ENCODE measurements at places on chromosomes 1 and 21.

- no peak for DNase-seq
These were observed 143.2 kb downstream of the KCTD3 start for GRCh38 chr1:215710036-215710898.

DNA sequence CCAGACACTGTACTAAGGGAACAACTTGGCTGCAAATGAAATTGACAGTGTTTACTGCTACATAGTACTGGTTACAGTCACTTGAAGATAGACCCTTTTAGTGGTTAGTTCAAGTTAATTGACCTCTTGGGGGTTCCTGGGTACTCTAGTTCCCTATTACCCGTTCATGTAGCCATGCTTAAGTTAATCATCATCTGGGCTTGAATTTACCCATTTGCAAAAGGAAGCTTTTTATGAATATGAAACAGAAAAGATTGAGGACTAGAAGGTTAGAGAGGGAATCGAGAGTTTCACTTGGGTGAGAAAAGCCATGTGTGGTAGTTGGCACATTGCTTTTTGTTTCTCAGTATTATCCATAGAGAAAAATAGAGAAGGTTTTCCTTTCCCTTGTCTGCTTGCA, 2.7 kb downstream of the MIA3 start:
- DNase-seq: no peak

GRCh38 chr1:243568793-243569192, 281.2 kb downstream of the AKT3 start:
- DNase-seq: no peak

- no peak for DNase-seq
These were observed 101.0 kb downstream of the NGF start for GRCh38 chr1:115237023-115237422.

- DNase-seq: no peak
These were observed 308.2 kb upstream of the NR5A2 start for GRCh38 chr1:199719156-199719842.

DNA sequence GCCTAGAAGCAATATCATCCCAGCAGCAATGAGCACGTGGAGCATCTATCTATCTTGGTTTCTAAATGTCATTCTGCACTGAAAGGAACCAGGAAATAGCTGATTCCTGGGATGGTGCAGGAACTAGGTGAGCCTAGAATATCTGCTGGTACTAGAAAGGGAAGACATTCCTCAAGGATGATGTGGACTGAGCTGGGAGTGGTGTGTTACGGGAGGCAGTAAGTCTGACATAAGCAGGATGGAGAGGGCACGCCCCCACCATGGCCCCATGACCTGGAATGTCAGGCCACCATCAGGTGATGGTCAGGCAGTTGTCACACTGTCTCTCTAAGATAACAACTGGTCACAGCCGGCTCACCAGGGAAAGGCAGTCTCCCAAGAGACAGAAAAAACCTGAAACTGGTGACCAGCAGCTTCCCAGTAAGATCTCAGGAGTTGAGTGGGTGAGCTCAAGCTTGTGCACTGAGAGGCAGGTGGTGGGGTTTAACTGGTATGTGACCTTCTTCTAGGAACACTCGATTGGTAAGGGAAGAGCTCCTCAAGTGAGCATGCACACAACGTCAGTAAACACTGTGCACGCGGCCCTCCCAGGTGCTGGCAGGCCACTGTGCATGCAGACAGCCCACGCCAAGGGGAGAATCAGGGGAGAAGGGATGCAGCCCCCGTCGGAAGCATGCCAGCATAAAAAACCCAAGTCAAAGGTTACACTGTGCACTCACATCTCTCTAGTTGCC, 148.7 kb downstream of the ADSS2 start:
- DNase-seq: no peak

GRCh38 chr1:45526135-45526644, 4.5 kb upstream of the PRDX1 start:
- DNase-seq: no peak

- no peak for DNase-seq
These were observed 55.2 kb downstream of the TENT5C start for GRCh38 chr1:117661027-117661426.

DNA sequence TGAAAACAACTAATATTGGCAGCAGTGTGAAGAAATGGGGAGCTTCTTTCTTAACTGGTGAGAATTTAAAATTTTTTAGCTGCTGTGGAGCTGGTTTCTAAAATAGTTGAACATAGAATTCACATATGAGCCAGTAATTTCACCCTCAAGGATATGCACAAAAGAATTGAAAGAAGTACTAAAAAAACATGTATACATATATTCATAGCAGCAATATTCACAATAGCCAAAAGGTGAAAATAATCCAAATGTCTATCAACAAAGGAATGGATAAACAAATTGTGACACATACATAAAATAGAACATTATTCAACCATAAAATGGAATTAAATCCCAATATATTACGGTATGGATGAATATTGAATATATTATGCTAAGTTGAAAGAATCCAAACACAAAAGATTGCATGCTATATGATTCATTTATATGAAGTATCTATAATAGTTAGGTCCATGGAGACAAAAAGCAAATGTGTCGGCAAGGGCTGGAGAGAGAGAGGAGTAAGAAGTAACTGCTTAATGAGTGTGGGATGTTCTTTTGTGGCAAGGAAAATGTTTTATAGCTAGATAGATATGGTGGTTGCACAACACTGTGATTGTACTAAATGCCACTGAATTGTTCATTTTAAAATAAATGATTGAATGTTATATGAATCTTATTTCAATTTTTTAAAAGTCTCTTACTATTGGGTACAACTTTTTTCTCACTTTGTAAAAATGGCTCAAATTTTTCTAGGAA, 14.8 kb upstream of the COL11A1 start:
- no peak for DNase-seq

GRCh38 chr1:40332695-40333094, 15.6 kb upstream of the COL9A2 start:
- DNase-seq: no peak

- DNase-seq: no peak
These were observed 38.3 kb upstream of the GBP5 start for GRCh38 chr1:89310976-89311375.

- no peak for DNase-seq
These were observed 117.6 kb downstream of the PTPRC start for GRCh38 chr1:198756470-198756869.

DNA sequence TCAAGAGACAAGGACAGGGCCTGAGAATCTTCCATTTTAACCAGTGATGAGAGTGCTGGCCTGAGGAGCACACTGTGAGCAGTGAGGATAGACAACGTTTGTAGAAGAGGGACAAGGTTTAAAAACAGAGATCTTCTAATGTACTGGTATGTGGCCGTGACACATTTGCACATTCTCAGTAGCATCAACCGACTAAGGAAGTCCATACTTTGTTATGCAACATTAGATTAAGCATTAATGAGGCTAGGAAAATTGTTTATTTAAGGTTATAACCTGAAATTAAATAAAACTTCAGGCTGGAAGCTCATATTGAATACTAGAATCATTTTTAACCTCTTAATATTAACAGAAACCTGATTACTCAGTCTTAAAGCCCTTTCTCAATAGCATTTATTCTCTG, 99.0 kb downstream of the SLC45A1 start:
- no peak for DNase-seq

GRCh38 chr1:175367896-175368295, 175.3 kb upstream of the KIAA0040 start:
- no peak for DNase-seq

DNA sequence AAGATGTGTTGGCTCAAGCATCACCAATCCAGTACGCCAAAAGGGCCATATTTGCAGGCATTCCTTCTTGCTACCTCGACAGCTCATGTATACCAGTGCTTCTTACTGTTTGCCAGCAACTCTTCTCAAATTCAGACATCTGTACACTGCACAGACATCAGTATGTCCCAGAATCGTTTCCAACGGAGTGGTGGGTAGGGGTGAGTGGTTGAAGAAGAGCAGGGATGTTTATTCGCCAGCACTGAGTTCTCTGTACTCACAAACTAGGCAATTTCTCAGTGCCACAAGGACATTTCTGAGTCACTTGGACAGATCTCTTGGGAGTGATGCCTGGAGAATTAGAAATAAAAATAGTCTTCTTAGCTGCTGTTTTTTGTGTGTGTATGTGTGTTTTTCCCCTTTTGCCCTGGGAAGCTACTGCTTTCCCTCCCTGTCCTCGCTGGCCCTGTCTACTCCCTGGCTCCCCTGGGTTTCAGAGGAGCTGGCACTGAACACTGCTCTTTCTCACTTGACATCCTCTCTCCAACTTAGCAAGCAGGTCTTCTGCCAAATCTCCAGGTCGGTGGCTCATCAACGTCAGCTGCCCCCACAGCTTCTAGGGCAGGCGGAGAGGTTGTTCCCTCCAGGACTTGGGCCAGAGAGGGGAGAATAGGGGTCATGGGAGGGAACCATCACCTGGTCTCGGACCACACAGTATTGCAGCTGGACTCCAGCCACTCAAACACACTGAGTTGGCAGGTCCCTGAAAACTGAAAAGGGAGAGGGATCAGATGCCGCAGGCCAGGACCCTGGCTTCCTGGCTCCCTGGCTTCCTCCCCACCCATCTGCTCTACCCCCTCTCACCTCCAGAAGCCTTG, 90.5 kb downstream of the NMNAT2 start:
- no peak for DNase-seq

DNA sequence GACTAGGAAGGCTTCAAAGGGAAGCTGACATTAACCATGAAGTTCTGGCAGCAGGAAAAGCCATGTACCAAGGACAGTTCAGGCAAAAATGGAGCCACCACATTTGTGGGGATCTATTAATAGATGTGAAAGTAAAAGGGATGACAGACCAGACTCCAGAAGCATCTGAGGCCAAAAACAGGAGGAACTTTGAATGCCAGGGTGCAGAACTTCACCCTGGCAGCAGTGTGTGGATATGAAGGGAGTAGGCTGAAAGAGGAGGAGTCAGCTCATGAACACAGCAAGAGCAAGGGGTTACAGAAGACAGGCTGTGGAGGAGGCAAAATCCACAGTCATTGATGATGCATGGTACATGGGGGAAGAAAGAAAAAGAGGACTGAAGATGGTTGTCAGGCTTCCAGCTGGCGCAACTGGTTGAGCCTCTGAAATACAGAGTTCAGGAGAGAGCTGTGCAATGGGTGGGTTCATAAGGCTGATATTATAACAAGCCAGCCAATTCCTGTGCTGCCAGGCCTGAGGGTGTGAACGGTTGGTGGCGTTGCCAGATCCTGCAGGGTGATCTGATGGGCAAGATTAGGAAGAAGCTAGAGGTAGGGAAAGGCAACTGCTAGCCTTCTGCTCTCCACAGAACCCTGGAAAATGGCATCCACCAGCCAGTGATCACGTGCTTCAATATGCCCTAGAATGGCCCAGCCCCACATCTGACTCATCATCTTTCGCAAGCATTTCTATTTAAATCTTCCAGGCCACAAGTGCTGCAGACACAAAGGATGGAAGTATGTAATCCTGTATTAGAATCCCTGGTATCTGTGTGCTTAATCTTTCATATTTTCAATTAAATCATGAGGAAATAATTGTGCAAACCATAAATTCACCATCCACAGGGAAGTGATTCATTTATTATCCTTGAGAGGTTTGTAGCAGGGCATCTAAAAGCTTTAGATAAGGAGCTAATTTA, 81.9 kb downstream of the SLC25A24 start:
- DNase-seq: no peak

DNA sequence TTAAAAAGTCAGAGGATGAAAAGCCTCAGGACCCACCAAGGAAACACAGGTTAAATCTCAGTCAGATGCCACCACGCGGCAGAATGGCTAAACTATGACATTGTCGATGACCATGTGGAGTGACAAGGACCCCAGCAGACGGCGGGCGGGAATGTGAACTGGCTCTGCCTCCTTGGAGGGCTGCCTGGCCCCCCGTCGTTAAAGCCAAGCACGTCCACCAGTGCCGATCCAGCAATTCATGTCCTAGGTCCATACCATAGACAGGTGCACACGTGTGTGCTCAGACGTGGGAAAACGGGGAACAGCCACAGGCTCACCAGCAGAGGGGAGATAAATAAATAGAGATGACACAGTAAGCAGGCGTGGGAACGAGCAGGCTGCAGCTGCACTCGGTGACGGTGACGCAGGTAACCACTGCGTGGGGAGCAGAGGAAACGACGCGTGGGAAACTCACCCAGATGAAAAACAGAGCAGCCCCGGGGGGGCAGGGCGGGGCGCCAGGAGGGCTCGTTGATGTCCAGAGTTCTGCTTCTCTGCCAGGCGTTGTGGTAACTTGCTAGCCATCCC, 28.3 kb upstream of the PCBP3 start:
- peak; percentile 54 for DNase-seq

DNA sequence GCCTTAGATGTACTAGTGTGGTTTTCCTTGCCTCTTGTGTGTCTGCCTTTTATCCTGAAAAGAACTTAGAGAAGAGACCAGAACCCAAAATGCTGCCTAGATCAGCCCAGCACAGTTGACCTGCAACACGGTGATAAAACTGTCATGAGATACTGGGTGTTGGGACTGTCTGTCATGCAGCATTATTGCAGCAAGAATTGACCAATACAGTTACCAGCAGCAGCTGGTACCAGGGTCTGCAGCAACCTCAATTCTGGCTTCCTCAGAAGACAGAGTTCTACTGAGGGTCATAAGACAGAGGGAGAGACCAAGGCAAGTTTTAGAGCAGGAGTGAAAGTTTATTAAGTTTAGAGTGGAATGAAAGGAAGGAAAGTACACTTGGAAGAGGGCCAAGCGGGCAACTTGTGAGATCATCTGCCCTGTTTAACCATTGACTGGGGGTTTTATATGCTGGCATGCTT, 182.0 kb downstream of the DYRK1A start:
- DNase-seq: no peak

GRCh38 chr21:38531591-38531990, 33.3 kb upstream of the ERG start:
- DNase-seq: no peak

DNA sequence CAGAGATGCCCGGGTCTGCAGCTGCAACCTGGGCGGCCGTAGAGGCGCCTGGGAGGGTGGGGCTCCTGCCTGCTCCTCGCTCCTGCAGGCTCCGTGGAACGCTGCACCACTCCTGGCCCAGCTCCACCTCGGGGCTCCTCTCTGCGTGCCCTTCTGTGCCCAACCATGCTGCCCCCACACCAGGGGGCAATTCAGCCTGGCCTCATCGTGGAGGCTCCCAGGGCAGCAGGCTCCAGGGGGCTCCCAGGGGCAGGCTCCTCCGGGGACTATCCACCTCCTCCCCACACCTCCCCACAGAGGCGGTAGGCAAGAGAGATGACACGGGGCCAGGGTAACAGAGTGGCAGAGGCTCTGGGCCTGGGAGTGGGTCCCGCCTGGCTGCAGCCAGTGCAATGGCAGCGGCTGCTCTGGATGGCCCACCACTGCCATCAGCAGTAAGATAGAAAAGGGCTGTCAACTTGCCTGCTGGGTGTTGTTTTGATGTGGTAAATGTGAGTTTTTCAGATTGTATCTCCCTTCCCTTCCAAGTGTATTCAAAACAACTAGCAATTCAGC, 22.4 kb upstream of the LRRC8C start:
- DNase-seq: no peak

DNA sequence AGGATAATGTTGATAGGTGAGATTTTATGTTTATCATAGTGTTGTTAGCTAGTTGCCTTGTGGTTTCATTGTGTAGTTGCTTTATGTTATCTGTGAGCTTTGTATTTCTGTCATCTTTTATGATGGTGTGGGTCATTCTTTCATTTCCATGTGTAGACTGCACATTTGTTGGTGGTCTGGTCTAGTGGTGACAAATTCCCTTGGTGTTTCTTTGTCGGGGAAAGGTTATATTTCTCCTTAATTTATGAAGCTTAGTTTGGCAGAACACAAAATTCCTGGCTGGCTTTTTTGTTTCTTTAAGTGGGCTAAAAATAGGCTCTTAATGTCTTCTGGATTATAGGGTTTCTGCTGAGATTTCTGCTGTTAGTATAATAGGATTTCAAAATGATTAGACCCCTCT, 347.2 kb upstream of the ADAMTS5 start:
- DNase-seq: no peak

GRCh38 chr21:43320526-43320925, 106.4 kb downstream of the SIK1 start:
- DNase-seq: no peak

- DNase-seq: no peak
These were observed 9.4 kb downstream of the NPHP4 start for GRCh38 chr1:5982868-5983267.

All from activated CD4-positive, CD25-positive, alpha-beta regulatory T cell (primary cell).